ENCODE measurements at places on chromosomes 3 and 15.

DNA sequence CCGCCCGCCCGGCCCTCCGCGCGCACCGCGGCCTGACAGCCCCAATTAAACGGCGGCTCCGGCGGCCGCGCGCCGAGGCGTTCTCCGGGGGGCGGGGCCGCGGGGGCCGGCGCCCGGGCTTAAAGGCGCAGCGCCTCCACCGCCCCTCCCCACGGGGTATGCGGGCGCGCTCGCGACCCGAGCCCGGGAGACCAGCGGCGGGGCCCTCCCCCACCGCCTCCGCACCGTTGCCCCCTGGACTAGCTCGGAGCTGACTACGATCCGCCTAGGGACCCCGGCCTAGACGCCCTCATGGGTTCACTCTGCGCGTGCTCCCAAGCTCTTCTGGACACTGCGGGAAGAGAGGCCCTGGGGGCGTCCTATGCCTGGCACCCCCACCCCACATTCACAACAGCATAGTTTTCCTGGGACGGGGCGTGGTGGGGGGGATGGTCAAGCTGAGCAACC is at the start of gene DUSP7:
Gene DUSP7 (minus strand): TSS at position 51 of the 447 bp plus-strand sequence. CDS start 205 bp downstream, outside the sequence.
- peak; percentile 90 for DNase-seq

DNA sequence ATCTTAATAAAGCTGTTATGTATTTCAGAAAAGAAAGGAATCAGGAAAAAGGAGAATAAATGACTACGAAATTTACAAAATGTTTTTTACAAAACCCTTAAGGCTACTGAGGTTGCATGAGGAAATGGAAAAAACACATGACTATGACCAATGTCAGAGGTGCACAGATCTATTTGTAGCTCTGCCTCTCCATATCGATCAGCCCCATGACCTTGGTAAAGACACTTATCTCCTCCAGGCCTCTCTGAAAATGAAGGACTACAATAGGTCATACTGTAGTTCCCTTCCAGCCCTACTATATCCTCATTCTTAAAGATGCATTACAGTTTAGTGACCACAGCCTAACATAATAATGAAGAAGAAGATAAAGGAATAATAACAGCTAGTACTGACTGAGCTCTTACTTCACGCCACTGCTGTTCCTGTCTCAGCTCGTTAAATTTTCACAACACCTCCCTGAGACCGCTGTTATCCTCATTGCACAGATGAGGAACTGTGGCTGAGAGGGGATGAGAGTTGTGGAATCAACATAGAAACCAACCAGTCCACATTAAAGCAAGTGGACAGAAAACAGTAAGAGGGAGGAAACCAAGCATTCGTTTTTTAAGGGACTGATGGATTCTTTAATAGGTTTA is 163.2 kb downstream of the MAGI1 start:
- no peak for DNase-seq

DNA sequence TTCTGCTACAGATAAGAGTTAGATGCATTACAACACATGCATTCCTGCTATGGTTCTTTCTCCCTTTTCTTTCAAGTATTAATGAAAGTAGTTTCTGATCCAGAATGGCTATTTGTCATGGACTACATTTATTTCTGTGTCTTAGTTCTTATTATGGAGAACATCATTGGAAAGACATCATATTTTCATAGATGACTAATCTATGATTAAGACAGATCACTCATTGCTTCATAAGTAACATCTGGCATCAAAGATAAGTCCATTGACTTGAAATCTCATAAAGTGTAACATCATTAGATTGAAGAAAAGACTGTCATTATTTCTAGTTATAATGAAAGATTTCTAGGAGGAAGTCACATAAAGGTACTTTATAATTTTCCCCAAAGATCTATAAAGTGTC is 366.7 kb downstream of the NSUN3 start:
- no peak for DNase-seq

DNA sequence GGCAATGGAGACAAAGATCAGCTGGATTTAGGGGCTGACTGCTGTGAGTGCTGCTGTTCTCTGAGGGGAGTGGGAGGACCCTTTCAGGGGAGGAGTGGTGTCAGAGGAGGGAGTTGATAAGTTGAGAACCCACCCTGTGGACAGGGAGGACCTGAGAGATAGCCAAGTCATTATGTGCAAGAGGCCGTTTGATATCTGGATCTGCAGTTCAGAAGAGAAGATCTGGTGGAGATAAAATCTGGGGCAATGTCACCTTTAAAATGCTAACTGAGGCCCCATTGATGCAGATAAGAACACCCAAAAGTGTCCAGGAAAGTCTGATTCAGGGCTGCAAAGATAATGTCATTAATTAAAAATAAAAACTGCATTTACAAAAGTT is 256.1 kb upstream of the HES1 start:
- no peak for DNase-seq

DNA sequence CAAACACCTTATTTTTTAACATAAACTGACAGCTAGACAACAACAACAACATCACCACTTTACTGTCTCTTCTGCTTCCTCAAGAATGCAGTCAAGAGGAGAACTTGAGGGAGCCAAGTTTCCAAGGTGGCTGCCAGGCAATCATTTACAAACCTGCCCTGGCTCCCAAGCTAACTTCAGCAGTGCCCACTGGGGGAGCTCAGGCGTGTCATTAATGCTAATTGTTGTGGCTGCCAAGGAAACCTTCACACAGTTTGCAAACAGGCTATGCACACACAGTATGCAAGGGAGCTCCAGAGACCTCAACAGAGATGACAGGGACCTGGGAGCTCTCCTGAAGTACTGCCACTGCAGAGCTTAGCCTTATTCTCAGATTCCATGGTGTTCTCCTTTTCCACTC is 2.1 kb downstream of the DZIP1L start:
- peak; percentile 87 for DNase-seq

DNA sequence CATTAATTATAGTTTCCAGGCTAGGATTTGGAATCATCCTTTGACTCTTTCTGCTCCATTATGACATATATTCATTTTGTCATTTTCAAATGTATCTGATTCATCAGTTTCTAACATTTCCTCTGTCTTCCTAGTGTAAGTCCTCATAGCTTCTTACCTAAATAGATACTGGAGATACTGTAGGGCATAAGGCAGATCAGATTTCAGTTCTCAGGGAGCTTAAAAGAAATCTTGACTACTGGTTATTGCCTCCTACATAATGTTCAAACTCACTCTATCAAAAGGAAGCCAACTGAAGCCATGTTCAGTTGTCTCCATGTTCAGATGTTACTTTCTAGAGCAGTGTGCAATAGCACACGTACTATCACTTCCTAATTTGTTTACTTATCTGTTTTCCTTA is 29.6 kb upstream of the CTDSPL2 start:
- DNase-seq: no peak

DNA sequence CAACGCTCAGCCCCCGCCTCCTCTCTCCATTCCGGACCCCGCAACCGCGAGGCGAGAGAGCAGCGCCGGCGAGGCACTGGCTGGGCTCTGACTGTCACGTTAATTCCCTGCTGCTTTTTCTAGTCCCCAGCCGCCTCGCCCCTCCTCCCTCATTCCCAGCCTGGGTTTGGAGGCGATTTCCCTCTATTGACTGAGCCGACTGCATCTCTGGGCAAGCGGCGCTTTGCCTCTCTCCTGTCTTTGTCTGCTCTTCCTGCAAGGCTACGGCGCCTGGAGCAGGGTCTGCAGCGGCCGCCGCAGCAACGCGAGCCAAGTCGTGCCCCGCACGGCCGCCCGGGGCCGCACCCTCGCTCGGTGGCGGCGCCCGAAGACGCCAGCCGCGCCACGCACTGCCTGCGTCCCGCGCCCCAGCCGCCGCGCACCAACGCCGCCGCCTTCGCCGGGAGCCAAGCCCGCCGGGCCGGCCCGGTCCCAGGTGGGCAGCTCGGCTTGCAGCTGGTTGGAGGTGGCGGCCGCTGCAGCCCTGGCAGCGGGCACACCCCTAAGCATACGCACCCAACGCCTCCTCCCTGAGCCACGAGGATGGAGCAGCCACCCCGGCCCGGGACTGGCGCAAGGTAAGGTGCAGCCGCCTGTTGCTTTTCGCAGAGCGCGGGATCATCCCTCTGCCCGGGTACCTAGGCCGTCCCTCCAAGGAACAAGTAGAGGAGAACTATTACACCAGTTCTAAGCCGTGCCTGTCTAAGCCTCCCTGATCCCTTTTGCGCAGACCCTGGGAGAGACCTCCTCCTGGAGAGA is at the start of gene LRRC3B:
Gene LRRC3B (plus strand): TSS at position 152 of the 798 bp plus-strand sequence. CDS start 86,901 bp downstream, outside the sequence.
- peak; percentile 71 for DNase-seq

DNA sequence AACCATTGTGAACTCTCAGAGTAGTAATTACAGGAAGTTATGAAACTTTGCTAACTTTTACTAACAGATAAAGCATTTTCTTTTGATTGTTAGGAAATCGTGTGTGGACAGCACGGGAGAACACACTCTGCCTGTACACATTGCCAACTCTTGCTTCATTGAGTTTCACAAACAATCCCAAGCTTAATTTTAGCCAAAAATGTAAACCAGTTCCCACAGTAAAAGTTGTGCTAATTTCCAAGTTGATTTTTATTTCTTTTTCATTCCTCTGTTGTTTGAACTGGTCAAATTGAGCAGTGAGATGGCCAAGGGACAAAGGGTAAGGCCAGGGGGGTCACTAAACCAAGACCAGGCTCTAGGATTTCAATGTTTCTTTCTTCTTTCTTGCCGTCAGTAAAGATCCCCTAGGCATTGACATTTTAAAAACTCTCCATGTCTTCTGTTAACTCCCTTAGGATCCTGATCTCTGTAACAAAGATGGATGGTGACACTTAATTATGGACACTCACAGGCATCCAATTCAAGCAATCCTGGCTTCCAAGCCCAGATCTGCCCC is 414.9 kb downstream of the RBMS3 start:
- DNase-seq: peak; percentile 11

DNA sequence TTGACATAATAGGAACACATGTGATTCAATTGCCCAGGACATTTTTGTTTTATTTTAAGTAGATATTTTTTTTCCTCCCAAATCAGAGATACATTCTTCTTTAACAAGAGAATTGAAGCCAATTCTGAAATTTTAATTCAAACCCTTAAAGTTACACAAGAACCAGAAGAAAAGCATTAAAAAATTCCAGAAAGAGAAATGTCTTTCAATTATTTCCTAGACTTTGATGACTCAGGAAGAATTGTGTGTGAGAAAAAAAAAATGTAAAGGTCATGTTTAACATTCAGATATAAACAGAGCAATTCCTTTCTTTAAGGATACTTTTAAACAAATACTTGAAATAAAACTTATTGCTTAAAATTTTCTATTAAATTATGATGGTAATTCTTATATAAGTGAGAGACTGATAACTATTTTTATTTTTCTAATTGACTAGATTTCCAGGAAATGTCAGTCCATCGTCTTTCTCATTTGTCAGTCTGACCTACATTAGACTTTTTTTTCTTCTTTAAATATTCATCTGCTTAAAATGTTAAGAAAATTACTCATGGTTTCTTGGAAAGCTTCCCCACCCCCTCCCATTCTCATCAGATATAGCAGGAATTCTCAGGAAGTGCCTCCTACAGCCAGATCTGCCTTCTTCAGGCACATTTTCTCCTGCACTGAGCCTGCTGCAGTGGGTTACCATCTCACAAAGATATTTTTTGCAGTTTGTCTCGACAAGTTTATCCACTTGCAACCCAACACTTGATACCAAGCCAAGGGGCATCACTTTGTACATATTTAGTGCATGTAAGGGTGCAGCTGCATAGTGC is 261.8 kb upstream of the CBLB start:
- no peak for DNase-seq

Measured in kidney (tissue), 22 donors.